Stimulated activated CD4-positive, alpha-beta T cell treated with anti-CD3 and anti-CD28 coated beads, Interleukin-1b, Interleukin-23, amount 100 ng/mL, for 1 hour (primary cell): ENCODE measurements at places on chromosomes 1 and 21.

DNA sequence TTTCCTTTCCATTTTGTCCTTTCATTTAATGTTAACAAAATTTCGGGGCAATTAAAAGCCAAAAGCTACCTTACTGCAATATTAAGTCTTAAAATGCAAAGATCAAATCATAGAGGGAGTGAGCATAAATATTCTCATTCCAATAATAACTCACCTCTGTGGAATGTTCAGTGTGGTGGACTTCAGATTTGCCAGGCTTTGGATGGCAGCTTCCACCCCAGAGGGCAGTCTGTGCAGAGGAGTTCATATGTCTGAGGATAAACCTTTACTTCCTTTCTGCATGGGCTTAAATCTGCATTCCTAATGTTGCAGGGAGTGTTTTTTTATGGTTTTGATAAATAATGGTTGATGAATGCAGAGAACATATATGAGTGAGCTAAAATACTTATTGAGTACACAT is 16.3 kb downstream of the KIAA0040 start:
- DNase-seq: no peak

DNA sequence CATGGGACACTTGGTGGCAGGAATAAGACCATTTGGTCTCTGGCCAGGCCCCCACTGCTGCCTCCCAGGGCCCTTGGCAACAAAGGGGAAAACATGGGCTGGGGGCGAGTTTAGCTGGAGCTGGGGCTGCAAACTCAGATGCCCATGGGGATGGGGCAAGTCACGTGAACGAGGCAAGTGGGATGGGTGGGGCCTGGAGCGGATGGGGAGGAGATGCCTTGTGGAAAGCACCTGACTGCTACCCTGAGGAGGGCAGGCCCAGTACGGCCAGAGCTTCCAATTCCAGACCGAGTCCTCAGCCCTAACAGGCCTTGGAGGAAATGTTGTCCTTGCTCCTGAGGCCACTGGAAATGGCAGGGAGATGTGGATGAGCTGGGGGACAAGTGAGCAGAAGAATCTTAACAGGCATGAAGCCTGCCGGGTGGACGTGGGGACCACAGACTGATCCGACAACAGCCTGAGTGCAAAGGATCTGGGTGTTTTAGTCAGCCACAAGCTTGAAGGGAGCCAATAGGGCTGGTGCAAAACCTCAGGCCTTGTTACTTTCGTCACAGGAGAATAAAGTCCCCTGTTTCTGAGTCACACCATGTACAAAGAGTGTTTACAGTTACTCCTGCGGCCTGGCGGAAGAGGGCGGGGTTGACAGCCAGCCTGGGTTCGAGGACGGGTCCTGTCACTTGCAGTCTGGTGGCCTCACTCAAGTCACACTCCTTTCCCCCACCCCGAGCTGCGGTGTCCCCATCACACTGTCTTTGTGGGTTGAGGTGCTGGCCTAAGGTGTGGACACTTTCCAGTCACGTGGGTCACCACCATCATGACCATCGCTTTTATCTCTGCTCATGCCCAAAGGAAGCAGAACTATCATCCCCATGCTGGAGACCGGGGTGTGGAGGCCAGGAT is 19.1 kb downstream of the RUNX3 start:
- DNase-seq: peak; percentile 34

- no peak for DNase-seq
Measured at GRCh38 chr1:224300346-224300745, 29.6 kb downstream of the NVL start.

GRCh38 chr1:89823679-89824292 is 3.0 kb downstream of the LRRC8D start:
- no peak for DNase-seq

GRCh38 chr1:158095737-158096335 is 84.9 kb upstream of the CD1D start:
- no peak for DNase-seq

DNA sequence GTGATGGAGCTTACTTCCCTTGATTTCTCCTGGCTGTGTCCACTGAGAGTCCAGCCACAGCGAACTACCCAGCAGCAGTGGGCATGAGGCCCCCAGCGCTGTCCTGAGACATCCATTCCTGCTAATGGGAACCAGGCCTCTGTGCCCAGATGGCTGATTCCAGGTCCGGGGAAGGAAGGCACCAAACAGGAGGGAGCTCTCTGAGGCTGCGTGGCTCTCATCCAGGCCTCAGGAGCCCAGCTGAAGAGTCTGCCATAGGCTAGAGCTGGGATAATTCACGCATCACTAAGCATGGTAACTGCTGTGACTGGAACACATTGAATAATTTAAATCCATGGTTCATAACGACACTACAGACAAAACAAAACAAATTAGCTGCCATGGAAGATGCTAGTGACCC is 24.7 kb upstream of the LRRC47 start:
- no peak for DNase-seq

- DNase-seq: no peak
Measured at GRCh38 chr1:217472915-217473314, 158.0 kb downstream of the GPATCH2 start.

- no peak for DNase-seq
Measured at GRCh38 chr21:15272171-15272570, 207.4 kb upstream of the NRIP1 start.

GRCh38 chr1:12052997-12053686 is 10.0 kb upstream of the TNFRSF8 start:
- DNase-seq: no peak

- no peak for DNase-seq
Measured at GRCh38 chr1:61332196-61332753, 249.9 kb downstream of the NFIA start.

- DNase-seq: no peak
Measured at GRCh38 chr1:181479137-181479745, 4.1 kb upstream of the CACNA1E start.

DNA sequence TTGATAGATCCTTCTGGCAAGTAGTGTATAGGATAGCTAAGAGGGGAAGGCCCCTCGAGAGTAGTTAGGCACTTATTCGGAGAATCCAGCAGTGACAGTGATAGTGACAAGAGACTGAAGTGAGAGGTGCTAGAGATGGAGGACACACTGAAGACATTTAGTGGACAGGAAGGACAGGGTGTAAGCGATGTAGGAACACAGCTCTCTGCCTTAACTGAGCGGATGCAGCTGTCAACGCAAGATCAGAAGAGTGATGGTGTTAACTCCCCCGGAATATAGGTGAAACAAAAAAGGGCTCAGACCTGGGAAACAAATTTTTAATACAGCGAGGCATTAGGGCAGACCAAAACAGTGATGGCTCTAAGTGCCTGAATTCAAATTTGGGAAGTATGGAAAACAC is 15.8 kb downstream of the SOD1 start:
- DNase-seq: no peak

- no peak for DNase-seq
Measured at GRCh38 chr1:63859480-63860275, 85.9 kb downstream of the ROR1 start.

DNA sequence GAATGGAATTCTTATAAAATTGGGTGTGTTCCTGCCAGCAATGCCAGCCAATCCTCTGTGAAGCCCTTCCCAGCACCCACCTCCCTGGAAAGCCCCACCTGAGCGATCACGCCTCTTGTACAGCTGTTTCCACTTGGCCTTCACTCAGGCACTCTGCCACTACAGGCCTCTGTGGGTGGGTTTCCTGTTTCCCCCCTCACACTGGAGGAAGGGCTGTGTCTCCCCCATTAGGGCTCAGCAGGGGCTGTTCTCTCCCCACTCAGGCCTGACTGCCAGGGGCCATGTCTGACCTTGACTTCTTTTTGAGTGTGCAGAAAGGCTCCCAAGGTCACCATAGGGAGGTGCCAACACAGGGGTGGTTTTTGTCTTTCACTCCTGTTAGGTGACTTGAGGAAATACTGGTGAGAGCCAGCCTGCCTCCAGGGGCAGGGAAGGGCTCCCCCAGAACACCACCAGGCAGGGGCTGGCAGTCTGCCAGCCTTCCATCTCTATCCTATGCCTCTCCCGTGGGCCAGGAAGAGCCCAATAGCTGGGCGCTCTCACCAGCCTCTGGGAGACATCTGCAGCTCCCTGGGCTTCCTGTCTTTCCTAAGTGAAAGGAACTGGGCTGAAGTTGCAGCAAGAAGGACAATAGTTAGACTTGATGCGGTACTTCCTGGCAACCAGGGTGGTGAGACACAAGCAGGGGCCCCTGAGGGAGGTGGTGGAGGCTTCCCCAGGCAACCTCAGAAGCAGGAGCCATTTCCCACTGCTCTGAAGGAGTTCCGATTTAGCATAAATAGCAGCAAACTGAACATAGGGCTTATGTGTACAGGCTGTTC is 49.1 kb downstream of the ELK4 start:
- no peak for DNase-seq

GRCh38 chr1:100034470-100034869 is 64.7 kb downstream of the SLC35A3 start:
- DNase-seq: no peak

DNA sequence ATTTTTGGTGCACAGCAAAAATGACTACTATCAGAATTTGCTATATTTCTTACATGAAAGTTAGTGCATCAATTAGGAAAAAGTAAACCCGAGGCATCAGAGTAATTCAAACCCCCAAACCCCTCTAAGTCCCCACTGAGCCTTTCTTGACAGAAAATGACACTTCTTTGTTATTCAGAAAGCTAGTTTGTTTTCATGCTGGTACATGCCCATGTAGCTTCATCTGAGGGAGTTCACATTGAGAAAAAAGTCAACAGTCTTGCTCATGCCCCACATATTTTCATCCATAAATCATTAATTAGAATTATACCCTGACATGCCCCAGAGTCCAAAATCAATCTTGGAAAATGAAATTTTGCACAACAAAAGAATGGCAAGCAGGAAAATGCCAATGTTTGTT is 39.9 kb upstream of the PDC start:
- DNase-seq: no peak

DNA sequence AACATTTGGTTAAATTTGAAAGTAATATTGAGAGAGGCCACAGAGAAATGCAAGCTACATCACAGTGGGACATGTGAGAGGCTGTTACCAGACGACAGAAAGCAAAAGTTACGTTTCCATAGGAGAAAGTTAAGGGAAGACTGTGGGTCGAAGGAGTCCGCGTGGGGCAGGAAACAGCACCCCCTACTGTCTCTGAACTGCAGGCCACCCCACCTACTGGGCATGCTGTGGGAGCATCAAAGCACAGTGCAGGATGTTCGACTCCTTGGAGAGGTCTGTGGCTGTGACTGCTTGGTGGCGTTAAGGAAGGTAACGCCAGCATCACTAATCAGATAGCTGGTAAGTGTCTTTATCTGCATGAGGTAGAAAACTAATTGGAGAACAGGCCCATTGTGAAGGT is 123.9 kb downstream of the PTBP2 start:
- DNase-seq: peak; percentile 1

DNA sequence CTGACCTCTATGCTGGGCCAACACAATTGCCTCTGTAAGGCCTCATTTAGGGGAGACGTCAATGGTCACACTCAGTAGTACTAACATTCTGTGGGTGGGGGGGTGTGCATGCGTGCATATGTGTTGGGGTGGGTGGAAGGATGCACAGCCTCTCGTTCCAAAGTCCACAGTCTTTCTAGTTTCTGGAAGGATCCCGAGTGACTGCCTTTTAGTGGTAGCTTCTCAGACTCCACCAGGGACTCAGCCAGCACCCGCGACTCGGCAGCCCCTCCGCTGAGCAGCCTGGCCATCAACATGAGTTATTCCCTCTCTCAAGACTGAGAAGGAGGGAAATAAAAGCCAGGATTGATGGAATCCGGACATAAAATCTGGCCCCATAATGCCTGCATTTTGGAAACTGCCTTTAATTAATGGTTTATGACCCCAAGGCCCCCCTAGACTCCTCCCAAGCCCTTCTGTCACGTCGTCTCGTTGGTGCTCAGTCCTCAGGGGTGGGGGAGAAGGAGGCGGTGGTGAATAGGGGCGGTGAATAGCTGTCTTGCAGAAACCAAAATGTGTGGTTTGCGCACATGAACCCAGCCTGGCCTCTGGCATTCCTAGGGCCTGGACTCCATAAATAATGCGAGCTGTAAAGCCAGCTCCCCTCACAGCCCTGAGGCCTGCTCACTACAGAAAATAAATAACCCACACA is 65.1 kb upstream of the TMEM51 start:
- DNase-seq: no peak

DNA sequence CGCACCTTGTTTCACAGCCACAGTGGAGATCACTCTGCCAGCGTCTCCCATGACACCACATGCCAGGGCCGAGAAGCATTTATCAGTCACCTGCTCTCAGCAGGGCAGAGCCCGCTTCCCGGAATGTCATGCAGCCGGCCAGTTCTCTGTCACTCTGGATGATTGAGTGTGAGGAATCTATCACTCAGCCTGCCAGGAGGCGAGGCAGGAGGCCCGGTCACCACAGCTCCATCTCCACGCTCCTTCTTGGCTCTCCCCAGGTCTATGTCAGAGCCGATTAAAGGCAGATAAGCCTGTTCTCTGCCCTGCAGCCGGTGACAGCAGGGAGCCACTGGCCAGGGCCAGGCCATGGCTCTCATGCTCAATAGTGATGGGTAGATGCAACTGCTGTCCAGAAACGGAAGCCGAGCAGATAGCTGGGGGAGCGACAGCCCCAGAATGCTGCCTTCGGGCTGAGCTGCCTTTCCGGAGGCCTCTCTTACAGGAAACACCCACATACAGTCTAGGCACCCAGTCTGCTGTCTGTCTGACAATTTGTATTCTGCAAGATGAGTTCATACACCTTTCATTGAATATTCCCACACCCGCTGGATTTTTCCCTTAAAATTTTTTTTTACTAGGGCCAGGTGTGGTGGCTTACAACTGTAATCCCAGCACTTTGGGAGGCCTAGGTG is 64.1 kb downstream of the ACTL8 start:
- no peak for DNase-seq

- DNase-seq: no peak
Measured at GRCh38 chr21:44761011-44761729, 40.5 kb downstream of the UBE2G2 start.

DNA sequence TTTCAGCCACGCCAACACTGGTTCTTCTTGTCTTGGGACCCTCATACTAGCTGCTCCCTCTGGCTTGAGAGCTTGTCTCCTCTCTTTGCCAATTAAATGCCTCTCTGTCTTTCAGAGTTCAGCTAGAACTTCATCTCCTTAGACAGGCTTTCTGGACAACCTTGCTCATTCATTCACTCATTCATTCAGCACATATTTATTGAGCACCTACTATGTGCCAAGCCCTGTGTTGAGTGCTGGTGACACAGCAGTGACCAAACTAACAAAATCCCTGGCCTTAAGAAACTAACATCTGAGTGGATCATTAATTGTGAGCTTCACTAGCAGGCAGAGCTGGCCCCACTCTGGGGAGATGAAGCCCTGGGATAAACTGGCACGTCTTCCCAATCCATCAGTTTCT is 24.9 kb upstream of the CASZ1 start:
- DNase-seq: no peak

GRCh38 chr1:18190598-18190997 is 83.0 kb downstream of the IGSF21 start:
- DNase-seq: no peak

GRCh38 chr1:44648529-44649250 is 25.6 kb downstream of the TMEM53 start:
- DNase-seq: no peak

GRCh38 chr1:172756024-172756423 is 97.1 kb downstream of the FASLG start:
- no peak for DNase-seq

- no peak for DNase-seq
Measured at GRCh38 chr21:41921021-41921420, 32.8 kb downstream of the C2CD2 start.

- DNase-seq: no peak
Measured at GRCh38 chr1:180615493-180616290, 16.1 kb upstream of the XPR1 start.

- DNase-seq: no peak
Measured at GRCh38 chr1:145980457-145980994, 15.9 kb downstream of the TXNIP start.
